ENCODE measurements at places on chromosomes 7 and 10.

- H3K36me3 ChIP-seq: peaks cover 9% of the 10 kb centered on the region
- no peak for DNase-seq
- H3K27ac ChIP-seq: peak overlapping the region; percentile 97
- peak overlapping the region; percentile 92 for H3K4me3 ChIP-seq
These were observed 1.2 kb upstream of the MLLT10 start for GRCh38 chr10:21532694-21533466.

DNA sequence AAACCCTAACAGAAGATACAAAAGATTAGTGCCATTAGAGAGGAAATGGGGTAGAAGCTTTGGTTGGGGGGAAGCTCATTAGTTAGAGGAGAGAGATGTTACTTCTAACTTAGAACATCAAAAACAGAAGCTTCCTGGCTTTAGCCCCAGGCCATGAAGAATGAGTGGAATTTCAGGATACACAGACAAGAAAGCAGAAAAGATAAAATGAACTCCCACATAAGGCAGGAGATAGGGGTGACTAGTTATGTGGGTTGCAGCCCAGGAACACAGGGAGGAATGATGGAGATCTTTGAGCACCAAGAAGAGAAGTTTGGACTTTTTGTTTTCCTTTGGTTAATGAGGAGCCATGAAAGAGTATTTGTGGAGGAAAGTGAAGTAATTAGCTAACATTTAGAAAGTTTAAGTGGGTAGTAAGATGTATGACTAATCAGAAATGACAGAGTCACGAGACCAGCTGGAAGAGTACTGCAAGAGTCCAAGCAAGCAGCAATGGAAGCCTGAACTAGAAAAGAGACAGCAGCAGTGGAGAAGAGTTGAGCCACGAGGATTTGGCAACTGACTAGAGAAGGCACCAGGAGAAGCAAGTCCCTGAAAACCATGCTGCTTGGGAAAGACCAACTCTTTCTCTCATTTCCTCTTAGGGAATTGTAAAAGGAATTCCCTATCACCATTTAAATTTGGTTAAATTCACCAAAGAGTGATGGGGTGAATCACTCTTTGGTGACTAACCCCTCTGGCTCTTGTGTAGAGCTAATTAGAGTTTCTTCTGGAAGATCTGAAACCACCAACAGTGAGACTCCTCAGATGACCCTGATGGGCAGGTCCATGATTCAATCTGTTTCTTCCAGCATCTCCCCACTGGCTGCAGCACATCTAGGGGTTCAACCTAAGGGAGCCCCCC is 131.9 kb downstream of the KCNMA1 start:
- H3K4me3 ChIP-seq: no peak overlapping the region
- H3K4me1 ChIP-seq: no peaks in the 10 kb centered on the region
- no peak for DNase-seq
- no peak overlapping the region for H3K27ac ChIP-seq

GRCh38 chr10:71082960-71083715 is 129.2 kb upstream of the UNC5B start:
- no peak for DNase-seq
- no peaks in the 10 kb centered on the region for H3K27me3 ChIP-seq
- H3K36me3 ChIP-seq: no peaks in the 10 kb centered on the region
- no peaks in the 10 kb centered on the region for H3K4me1 ChIP-seq

- H3K27me3 ChIP-seq: no peaks in the 10 kb centered on the region
- no peak overlapping the region for H3K27ac ChIP-seq
- no peaks in the 10 kb centered on the region for H3K36me3 ChIP-seq
- H3K4me3 ChIP-seq: no peak overlapping the region
These were observed 19.0 kb downstream of the TES start for GRCh38 chr7:116229366-116229765.

DNA sequence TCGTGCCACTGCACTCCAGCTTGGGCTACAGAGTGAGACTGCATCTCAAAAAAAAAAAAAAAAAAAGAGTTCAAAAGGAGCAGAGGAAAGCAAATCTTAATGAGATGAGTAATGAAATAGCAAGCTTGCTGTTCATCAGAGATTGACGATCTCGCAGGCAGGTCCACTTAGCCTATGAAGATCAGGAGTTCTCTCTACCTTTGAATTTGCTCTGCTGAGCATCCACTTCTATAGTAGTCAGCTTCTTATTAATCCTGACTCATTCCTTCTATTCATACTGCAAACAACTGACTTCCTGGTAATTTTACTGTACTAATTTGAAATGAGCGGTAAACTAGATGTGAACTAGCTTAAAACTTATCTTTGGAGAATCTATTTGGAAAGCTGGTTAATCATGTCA is 1014.6 kb downstream of the GATA3 start:
- no peak overlapping the region for H3K27ac ChIP-seq
- no peak overlapping the region for H3K4me3 ChIP-seq
- H3K27me3 ChIP-seq: no peaks in the 10 kb centered on the region
- no peaks in the 10 kb centered on the region for H3K4me1 ChIP-seq
- no peaks in the 10 kb centered on the region for H3K36me3 ChIP-seq

DNA sequence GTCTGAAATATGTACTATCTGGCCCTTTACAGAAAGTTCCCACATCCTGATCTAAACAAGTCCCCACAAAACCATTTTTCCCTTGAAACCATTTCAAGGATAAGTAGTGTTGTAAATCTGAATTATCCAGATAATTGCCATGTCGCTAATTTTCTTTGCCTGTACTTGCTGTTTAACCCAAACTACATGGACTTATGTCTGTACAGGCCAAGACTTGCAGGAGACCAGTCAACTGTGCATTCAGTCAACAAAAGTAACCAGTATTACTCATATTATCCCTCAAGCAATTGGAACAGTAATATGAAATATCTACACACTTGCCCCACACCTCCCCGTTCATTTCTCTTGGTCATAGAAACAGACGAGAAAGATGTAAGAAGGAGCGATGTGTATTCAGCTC is 347.8 kb upstream of the NFE2L3 start:
- no peaks in the 10 kb centered on the region for H3K36me3 ChIP-seq
- H3K27me3 ChIP-seq: no peaks in the 10 kb centered on the region
- no peak overlapping the region for H3K27ac ChIP-seq
- no peaks in the 10 kb centered on the region for H3K4me1 ChIP-seq

DNA sequence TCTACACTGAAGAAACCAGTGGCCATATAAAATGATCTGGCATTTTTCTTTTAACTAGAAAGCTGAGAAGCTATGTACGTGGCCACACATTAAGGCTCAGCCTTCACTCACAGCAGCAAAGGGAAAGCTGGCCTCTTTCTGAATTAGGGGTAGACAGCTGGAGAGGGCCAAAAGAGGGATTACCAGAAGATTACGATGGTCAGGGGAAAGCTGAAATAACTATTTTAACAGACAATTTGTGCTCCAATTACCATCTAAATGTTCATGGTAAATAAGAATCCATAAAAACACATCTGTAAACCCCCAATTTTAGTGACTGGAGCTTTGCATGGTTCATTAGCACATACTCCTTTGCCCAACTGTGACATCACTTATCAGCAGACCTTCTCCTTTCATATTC is 314.3 kb downstream of the HPSE2 start:
- no peaks in the 10 kb centered on the region for H3K36me3 ChIP-seq
- no peaks in the 10 kb centered on the region for H3K27me3 ChIP-seq
- DNase-seq: no peak
- no peak overlapping the region for H3K4me3 ChIP-seq

DNA sequence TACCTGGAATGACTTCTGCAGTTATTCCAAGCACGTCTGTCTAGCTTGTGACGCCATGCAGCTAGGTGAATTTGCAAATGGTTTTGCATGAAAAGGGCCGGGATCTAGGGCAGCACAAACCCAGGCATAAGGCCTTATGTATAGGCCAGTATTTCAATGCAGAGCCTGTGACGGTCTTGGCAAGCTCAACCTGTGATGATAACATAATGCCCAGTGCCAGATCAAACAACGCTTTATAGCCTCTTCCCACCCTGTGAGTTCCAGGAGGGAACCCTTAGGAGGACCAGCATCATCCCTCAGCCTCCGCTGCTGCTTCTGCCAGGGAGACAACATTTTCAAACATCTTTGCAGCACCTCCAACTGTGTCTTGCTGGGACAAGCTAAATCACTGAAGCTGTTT is 390.7 kb downstream of the INHBA start:
- no peaks in the 10 kb centered on the region for H3K4me1 ChIP-seq
- H3K36me3 ChIP-seq: no peaks in the 10 kb centered on the region
- H3K4me3 ChIP-seq: no peak overlapping the region

DNA sequence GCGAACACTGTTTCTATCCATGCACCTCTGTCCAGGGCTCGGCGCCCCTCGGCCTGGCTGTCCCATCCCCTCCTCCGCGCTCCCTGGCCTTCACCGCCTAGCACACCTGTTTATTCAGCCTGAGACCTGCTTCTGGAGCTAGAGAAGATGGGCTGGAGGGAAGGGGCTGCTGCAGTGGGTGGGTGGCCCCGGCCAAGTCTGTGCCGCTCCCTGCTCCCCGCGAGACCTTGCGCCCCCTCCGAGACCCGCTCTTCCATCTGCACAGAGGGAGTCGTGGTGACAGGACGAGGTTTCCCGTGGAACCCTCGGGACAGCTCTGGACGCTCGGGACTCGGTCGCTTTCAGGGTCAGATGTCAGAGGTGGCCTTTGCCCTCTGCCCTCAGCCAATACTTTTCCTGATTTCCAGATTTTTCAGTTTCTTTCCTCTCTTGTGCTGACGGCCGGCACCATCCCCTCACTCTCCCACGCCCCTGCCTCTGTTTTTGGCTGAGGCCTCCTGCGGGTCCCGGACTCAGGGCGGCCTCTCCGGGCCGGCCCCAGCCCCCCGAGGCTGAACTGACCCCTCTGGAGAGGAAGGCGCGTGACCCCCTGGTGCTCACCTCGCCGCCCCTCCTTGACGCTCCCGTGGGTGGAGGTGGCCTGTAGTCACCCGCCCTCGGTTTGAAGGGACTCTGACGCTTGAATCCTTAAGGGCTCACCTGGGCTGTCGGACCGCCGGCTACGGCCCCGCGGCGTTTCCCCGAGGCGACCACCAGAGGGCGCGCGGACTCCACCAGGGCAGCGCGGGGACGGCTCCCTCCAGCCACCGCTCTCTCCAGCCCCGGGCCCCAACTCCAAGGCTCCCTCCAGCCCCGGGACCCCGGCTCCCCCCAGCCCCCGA is 15.6 kb downstream of the SHH start:
- no peaks in the 10 kb centered on the region for H3K27me3 ChIP-seq
- no peak overlapping the region for H3K27ac ChIP-seq
- peaks cover 8% of the 10 kb centered on the region for H3K4me1 ChIP-seq
- peak; percentile 94 for DNase-seq
- H3K4me3 ChIP-seq: no peak overlapping the region
- H3K36me3 ChIP-seq: no peaks in the 10 kb centered on the region

DNA sequence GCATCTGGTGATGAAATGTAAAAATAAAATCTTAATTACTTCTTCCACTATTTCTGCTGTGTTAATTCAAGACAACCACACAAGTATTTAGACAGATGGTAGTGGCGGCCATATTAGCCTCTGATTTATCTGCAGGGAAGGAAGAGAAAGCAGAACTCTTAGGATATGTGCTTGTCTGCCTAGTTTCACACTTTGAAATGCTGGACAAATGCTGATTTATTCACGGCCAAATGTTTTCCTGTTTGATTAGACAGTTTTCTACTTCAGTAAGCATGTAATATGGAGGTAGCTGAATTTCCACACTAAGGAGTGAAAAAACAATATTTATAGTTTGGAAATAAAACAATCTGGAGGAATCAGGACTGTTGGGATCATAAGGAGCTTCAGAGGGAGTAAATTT is 158.1 kb downstream of the AGMO start:
- no peak overlapping the region for H3K4me3 ChIP-seq
- no peak overlapping the region for H3K27ac ChIP-seq
- H3K27me3 ChIP-seq: no peaks in the 10 kb centered on the region
- H3K4me1 ChIP-seq: no peaks in the 10 kb centered on the region
- no peak for DNase-seq

GRCh38 chr10:29895456-29895855 is 163.9 kb downstream of the JCAD start:
- H3K36me3 ChIP-seq: no peaks in the 10 kb centered on the region
- no peaks in the 10 kb centered on the region for H3K27me3 ChIP-seq
- DNase-seq: no peak
- no peaks in the 10 kb centered on the region for H3K4me1 ChIP-seq
- no peak overlapping the region for H3K4me3 ChIP-seq

- H3K27me3 ChIP-seq: no peaks in the 10 kb centered on the region
- no peaks in the 10 kb centered on the region for H3K36me3 ChIP-seq
- H3K27ac ChIP-seq: no peak overlapping the region
- H3K4me3 ChIP-seq: no peak overlapping the region
These were observed 184.5 kb downstream of the GATA3 start for GRCh38 chr10:8238986-8239385.

GRCh38 chr10:23358357-23358756 is 13.8 kb upstream of the C10orf67 start:
- H3K27ac ChIP-seq: no peak overlapping the region
- no peak overlapping the region for H3K4me3 ChIP-seq
- H3K36me3 ChIP-seq: no peaks in the 10 kb centered on the region
- no peaks in the 10 kb centered on the region for H3K27me3 ChIP-seq
- H3K4me1 ChIP-seq: no peaks in the 10 kb centered on the region

GRCh38 chr10:359093-359492 is 223.8 kb downstream of the ZMYND11 start:
- DNase-seq: no peak
- H3K27ac ChIP-seq: no peak overlapping the region
- H3K27me3 ChIP-seq: no peaks in the 10 kb centered on the region
- no peak overlapping the region for H3K4me3 ChIP-seq
- H3K36me3 ChIP-seq: peaks cover 59% of the 10 kb centered on the region
